ENCODE measurements at places on chromosomes 1 and 21.

GRCh38 chr1:85553416-85554335, 26.9 kb upstream of the CCN1 start:
- DNase-seq: no peak

GRCh38 chr1:71269818-71270217, 189.0 kb upstream of the ZRANB2 start:
- no peak for DNase-seq

GRCh38 chr1:195876792-195877191, 731.4 kb downstream of the KCNT2 start:
- no peak for DNase-seq

GRCh38 chr1:244815600-244816099, 19.8 kb upstream of the COX20 start:
- no peak for DNase-seq

GRCh38 chr1:199273837-199274379, 635.1 kb downstream of the PTPRC start:
- DNase-seq: no peak

Data from activated CD4-positive, alpha-beta T cell treated with anti-CD3 and anti-CD28 coated beads, Interleukin-2, amount 50 U/mL, for 48 hours (primary cell).